ENCODE measurements at places on chromosomes 5 and 9. TPM values are rescaled to one million over a fixed set of nuclear protein-coding genes. Genes with fewer than 3 reads are reported as not detected.

GRCh38 chr9:128026773-128027541 is 40.2 kb downstream of the NAIF1 start:
- peaks cover 3% of the 10 kb centered on the region for H3K4me1 ChIP-seq
- DNase-seq = no peak
- H3K4me3 ChIP-seq = no peak overlapping the region

GRCh38 chr9:137427454-137428310 is 4.5 kb downstream of the NOXA1 start:
- H3K4me3 ChIP-seq = no peak overlapping the region
- no peak for DNase-seq
- H3K27ac ChIP-seq = no peak overlapping the region
- peaks cover 5% of the 10 kb centered on the region for H3K4me1 ChIP-seq
- H3K27me3 ChIP-seq = no peaks in the 10 kb centered on the region

GRCh38 chr5:61507232-61507631 is 175.2 kb downstream of the ZSWIM6 start:
- H3K4me3 ChIP-seq = no peak overlapping the region
- no peaks in the 10 kb centered on the region for H3K36me3 ChIP-seq

GRCh38 chr5:160092960-160093707 is 26.1 kb downstream of the PWWP2A start:
- no peaks in the 10 kb centered on the region for H3K4me1 ChIP-seq
- H3K27ac ChIP-seq = no peak overlapping the region
- no peak overlapping the region for H3K4me3 ChIP-seq
- H3K36me3 ChIP-seq = no peaks in the 10 kb centered on the region
- no peak for DNase-seq
- no peaks in the 10 kb centered on the region for H3K27me3 ChIP-seq

DNA sequence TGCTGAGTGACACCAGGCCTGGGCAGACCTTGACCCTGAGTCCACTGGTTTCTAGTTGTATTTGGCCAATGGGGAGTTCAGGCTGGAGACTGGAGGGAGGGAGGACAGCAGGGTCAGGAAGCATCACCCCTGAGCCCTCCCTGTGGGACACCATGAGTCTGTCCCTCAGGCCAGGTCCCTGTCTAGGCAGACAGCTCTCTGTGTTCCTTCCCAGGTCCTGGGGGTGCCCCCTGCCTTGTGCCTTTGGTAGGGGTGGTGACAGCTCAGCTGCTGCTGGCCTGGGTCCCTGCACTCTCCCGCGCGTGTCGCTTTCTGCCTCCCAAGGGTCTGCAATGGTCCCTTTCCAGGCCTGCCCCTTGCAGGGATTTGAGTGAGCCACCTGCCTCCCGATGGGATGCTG is 125.5 kb downstream of the OLFM1 start:
- no peak for DNase-seq
- no peak overlapping the region for H3K27ac ChIP-seq
- no peaks in the 10 kb centered on the region for H3K36me3 ChIP-seq
- peaks cover 11% of the 10 kb centered on the region for H3K4me1 ChIP-seq

DNA sequence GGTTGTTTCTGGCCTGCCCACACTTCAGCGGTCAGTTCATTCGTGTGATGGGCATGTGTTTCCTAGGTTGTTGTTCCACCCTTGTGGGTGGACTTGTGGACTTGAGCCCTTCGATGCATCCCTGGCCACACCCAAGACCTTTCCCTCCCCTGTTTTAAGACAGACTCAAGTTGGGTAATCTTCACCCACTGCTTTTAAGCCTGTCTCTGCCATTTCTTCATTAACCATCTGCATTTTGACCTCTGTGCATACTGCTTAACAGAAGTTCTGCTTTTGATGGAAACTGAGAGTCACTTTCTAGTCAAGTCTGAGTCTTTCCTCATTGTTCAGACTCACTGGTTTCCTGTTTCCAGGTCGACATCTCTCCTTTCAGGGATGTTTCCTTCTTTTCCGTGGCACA is 233.7 kb downstream of the ARHGEF28 start:
- H3K27me3 ChIP-seq = no peaks in the 10 kb centered on the region
- H3K36me3 ChIP-seq = no peaks in the 10 kb centered on the region
- no peak for DNase-seq

The PCA3 gene
- total RNA-seq = not detected

The PCDHGB7 gene
- total RNA-seq = 6.9 TPM

Measured in hepatocyte (in vitro differentiated cells).